Stimulated activated CD4-positive, alpha-beta T cell treated with anti-CD3 and anti-CD28 coated beads, TNF-alpha, amount 100 ng/mL, for 48 hours (primary cell): ENCODE measurements at places on chromosomes 6 and 20.

GRCh38 chr20:50920997-50921396, 10.2 kb downstream of the ADNP start:
- DNase-seq = no peak

GRCh38 chr6:122028933-122029522, 370.4 kb upstream of the HSF2 start:
- DNase-seq = no peak

DNA sequence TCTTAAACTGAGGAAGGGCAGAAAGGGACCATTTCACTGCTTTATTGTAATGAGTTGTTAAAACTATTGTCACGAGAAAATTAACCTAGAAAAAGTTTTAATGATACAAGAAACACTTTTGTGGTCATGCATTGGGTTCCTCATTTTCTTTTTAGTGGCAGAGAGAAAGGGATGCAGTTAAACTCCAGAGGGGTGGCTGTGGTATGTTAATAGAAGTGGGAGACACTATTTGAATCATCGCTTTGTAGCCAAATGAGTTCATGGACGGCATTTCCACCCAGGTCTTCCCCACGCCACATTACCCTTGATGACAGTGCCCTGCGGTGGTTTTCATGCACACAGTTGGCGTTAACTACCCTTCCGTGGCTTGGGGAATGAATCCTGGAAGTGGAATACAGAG, 235.6 kb downstream of the PLCB1 start:
- no peak for DNase-seq

- DNase-seq = peak; percentile 63
Observed at GRCh38 chr6:692356-692851, 535 bp downstream of the EXOC2 start.

- no peak for DNase-seq
Observed at GRCh38 chr20:64023361-64024140, 12.4 kb upstream of the C20orf204 start.

- no peak for DNase-seq
Observed at GRCh38 chr6:20191992-20192391, 20.3 kb downstream of the MBOAT1 start.

- no peak for DNase-seq
Observed at GRCh38 chr6:52666071-52666470, 4.8 kb upstream of the TMEM14A start.

GRCh38 chr20:20562507-20562906, 149.9 kb downstream of the RALGAPA2 start:
- no peak for DNase-seq

DNA sequence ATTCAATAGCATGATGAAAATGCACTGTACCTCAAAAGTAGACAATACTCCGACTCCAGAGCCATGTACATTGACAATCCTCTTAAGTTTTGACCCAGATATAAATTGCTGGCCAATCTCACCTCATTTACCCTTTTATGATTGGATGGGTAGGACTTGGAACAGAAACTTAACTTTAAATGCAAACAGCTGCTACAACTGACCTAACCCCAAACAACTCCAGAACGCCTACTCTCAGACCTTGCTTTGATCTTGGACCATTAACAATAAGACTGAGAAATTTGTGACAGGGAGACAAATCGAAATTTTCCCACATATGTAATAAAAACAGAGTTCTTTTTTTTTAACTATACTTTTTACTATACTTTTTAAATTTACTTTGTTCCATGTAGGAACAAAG, 200.5 kb upstream of the MCHR2 start:
- no peak for DNase-seq

DNA sequence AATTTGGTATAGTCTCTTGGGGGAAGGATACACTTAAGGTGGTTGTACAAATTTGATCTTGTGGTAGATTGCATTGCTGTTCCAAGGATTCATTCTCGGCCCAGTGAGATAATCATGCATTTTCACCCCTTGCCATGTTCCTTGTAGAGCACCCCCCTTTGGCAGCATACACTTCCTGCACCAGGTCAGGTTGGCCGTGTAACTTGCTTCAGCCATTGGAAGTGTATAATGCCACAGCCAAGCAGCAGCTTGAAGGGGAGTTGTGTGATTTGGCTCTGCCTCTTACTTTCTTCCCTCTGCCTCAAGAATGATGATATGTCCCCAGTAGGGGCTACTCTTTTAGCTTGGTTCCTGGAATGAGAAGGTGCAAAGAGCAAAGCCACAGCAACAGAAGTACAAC, 21.9 kb downstream of the CCN2 start:
- no peak for DNase-seq

GRCh38 chr6:25342802-25343201, 63.6 kb downstream of the CARMIL1 start:
- DNase-seq = no peak

DNA sequence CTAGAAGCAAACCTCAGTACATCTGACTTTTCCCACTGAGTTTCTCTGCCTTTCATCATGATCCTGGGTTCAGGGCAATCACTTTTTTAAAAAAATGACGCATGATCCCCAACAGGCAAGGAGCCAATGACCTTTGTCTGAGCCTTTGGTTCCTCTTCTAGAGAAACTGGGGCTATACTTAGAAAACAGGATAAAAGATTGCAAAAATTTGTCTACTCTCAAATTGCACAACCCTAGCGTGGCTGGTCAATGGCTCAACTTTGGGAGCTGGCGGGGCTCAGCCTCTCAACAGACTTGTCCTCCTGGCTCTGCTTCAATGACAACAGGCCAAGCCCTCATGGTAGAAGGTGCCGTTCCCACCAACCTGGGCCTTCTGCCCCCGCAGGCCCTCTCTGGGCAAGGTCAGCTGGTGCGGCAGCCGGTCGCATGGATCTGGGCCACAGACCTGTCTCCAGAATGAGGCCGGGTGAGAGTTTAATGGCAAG, 48.7 kb downstream of the PDYN start:
- no peak for DNase-seq

DNA sequence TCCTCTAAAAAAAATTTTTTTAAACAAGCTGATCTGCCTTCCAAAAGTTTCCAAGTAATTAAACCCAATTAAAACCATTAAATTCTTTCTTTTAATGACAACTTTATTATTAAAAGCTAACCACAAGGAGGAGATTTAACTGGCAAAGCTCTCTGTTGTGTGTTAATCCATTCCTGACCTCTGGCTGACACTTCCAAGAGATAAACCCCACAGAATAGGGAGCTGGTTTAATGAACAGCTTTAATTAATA, 230.8 kb downstream of the EYA2 start:
- DNase-seq = no peak

DNA sequence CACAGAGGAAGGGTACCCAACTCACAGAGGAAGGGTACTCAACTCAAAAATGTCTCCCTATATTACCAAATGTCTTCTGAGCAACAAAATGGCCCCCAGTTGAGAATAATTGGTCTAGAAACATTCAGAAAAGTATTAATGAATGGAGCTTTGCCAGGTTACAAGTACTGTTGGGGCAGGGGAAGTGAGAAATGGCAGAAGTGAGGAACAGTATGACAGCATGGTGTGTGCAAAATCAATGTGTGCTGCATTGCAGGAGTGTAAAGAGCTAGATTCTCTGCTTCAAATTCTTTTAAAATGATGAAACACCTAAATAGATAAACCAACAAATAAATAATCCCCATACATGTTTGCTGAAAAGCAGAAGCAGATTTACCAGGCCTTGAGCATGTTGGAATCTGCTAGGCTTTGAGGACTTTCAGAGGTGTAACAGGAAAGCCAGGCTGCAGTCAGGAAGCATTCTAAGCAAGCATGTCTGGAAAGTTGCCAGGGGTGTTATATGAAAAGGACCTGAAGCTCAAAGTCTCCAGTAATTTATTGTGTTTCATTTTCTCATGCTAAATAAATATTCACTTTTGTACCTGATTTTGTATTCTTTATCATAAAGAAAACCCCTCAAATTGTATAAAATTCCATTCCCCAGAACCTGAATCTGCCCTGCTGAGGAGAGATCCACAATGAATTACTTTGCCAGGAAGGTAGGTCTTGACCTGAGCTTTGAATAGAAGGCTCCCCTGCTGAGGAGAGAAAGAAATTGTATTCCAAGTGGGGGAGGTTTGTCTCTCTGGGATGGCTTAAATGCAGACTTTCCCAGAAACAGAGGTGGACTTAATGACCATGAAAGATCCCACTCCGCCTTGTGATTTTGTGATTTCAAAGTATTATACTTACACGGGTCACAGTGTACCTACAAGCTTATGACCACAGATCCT, 265.0 kb upstream of the MARCKS start:
- DNase-seq = no peak

GRCh38 chr6:73139681-73140383, 85.5 kb downstream of the KHDC1L start:
- no peak for DNase-seq

DNA sequence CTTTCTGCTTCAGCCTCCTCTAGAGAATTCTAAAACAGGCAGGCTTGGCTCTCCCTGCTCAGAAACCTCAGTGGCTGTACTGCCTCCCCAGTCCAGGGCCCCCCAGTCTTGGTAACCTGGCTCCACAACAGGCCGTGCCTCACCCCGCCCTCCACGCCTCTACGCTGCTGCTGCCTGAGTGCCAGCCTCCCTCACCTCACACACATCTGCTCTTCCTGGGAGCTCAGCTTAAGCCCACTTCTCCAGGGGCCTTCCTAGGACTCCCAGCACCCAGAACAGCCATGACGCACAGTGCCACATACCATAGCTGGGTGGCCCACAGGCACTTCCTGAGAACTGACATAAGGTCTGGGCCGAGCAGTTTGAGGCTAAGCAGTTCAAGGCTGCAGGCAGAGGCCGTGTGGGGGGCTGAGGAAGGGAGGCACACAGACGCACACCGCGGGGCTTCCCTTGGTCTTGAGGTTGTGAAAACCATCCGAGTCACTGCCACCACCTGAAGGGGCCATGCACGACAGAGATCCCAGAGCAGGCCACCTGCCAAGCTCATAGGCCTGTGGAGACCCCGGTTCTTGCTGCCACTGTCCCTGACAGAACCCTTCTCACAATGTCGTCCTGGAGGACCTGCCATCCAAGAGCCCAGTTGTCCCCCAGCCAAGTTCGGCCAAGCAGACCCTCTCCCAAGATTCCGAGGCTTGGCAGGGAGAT, 42.6 kb downstream of the DSTN start:
- no peak for DNase-seq

DNA sequence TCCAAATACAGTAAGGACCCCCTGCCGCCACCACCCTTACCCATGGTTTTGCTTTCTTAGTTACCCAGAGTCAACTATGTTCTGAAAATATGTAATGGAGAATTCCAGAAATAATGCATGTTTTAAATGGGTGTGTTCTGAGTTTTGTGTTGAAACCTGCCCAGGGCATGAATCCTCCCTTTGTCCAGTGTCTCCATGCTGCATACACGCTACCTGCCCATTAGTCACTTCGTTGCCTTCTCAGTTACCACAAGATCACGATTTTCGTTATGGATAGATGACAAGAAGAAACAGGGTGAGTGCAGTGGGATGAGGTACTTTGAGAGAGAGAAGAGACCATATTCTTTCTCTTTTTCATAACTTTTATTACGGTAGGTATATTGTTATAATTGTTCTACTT, 10.6 kb downstream of the FARS2 start:
- no peak for DNase-seq

GRCh38 chr6:30775104-30775503, 30.8 kb upstream of the IER3 start:
- DNase-seq = no peak

GRCh38 chr6:83008626-83009025, 57.0 kb downstream of the UBE3D start:
- no peak for DNase-seq

GRCh38 chr20:54633374-54634355, 158.3 kb downstream of the DOK5 start:
- no peak for DNase-seq

DNA sequence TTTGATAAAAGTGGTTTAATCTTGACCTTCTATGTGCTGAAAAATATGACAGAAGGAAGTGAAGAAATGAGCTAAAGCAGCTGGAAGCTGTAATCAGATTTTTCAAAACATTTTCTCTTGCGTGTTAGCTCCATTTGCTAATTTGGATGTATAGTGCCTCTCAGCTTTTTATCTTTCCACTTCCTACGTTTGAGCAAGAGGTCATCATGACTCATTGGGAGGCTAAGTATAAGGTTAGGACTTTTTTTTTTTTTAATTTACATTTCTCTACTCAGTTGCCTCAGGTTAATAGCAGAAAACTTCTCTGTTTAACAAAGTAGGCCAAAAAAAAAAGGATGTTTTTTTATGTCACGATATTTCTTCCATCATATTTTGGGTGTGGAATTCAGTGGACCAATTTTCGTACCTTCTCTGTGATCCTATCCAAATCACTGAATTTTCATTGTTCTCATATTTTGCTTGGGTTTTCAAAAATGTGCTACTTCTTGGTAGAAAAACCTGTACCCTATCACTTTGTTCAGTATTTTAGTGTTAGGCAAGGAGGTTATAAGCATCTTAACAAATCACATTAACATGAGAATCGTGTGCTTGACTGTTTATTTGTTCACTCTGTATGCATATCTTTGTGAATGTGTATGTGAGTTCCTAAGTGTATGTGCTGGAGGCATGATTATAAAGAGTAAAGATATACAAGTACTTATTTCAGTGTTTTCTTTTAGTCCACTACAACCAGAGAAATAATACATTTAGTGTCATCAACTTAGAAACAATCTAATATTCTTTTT, 1028.3 kb upstream of the EYS start:
- no peak for DNase-seq

- peak; percentile 41 for DNase-seq
Observed at GRCh38 chr20:4813863-4814695, 92.4 kb downstream of the PRND start.

DNA sequence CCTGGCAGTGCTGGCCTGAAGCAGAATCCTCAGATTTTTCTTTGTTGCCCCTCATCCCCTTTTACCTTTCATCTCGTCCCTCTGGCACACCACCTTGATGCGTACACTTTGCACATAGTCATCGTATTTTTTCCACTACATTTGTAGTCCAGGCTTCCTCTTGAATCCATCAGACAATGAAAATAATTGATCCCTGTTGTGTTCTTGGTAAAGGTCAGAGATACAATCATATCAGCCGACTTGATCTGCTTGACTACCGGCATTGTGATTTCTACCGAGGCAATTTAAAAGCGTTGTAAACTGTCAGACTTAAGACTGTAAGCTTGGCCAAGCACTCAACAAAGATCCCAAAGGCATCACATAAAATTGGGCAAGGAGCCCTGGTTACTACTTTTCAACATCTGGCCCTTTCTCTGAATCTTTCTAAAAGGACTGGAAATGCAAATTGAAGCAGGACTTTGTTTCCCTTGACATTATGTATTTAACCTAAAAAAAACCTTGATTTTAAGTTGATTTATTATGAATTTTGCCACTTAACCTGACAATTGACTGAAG, 512.6 kb downstream of the LMBRD1 start:
- no peak for DNase-seq

- no peak for DNase-seq
Observed at GRCh38 chr6:148768646-148769270, 21.9 kb downstream of the UST start.

DNA sequence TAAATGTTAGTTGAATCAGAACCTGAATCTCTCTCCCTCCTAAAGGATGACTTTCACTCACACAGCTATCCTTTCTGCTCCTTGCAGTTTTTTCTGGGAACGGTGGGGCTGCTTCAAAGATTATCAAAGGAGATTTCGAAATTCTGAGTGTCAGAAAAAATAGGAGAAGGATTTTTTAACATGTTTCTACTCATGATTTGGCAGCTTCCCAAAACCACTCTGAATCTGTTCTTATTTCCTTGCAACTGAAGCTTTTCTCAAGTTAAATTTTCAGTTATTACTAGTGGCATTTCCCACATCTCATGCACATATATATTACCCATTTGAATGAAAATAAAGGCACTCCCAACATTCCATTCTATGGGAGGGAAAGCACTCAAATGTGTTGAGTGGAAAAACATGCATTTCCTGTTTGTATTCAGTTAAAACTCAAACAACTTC, 123.6 kb downstream of the LCA5 start:
- DNase-seq = no peak

- DNase-seq = peak; percentile 25
Observed at GRCh38 chr6:111096246-111096645, 8.9 kb downstream of the SLC16A10 start.
